Left lobe of liver (tissue), 2 donors: ENCODE measurements at places on chromosomes 6 and 20.

DNA sequence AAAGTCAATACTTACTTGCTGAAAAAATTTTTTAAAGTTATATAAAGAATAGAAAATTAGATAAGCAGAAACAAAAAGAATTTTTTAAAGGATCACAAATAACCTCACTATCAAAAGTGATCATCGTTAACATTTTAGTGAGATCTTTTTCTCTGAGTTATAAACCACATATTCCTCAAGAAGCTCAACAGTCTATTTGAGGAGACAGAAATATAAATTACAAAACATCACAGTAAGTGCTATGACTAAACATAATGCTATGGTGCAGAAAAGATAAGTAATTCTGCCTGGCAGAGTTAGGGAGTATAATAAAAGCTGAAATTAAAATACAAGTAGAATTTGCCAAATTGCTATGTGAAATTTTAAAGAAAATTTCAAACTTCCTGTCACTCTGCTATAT, 226.7 kb downstream of the LMBRD1 start:
- DNase-seq = no peak

- no peak for DNase-seq
These were observed 14.8 kb upstream of the ELOVL5 start for GRCh38 chr6:53363341-53364079.

GRCh38 chr6:28769626-28770402, 154.0 kb downstream of the TRIM27 start:
- DNase-seq = no peak

DNA sequence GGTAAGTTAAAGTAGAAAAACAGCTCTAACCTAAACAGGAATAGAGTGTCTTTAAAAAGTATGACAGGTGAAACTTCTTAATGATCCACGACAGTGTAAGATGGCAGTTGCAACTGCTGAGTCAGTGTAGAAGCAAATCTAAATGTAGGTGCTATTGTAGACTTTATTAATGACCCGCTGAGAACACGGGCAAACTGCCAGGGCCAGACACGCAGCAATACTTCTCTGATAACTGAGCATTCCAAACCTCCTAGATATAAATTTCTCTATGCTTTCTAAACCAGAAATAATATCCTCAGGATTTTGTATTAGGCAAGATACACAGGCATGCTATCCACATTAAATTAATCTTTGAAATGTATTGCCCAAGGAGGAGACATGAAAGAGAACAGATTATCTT, 1076.4 kb downstream of the HACE1 start:
- DNase-seq = no peak

GRCh38 chr20:50981714-50982048, 23.1 kb downstream of the MOCS3 start:
- DNase-seq = no peak

GRCh38 chr6:149098700-149099276, 218.7 kb upstream of the TAB2 start:
- no peak for DNase-seq

DNA sequence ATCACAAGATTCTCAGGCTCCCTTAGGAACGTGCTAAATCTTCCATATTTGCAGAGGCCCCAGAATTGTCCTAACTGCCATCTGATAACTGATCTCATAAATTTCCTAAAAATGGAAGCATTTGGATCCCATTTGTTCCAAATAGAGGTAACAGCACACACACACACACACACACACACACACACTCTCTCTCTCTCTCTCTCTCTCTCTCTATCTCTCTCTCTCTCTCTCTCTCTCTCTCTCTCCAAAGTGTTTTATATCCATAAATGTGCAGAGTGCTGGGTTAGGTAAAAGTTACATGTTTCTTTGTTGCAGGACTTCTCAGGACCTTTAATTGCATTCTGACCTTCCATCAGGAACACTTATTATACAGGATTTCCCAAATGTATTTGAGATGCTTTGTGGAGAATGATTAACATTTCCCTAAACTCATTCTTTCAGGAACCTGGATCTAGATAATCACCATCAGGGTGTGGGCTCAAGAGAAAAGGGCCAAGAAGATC, 8.5 kb upstream of the STK38 start:
- no peak for DNase-seq

DNA sequence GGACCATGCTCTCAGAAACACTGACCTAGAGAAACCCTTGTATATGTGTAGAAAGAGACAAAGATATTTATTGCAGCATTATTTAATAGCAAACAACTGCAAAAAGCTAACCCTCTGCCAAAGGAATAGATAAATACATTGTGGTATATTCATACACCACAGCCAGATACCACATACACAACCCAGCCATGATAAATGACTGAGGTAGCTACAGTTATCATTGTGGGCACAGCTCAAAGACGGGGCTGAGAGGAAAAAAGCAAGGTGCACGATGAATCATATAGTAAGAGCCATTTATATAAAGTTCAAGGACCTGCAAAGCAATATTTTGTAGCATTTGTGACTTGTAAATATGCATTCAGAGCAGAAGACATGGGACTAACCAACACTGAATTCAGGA, 30.8 kb downstream of the RSPO4 start:
- DNase-seq = no peak

GRCh38 chr6:43742285-43742684, 27.7 kb upstream of the VEGFA start:
- no peak for DNase-seq

GRCh38 chr6:331622-332521, 39.6 kb downstream of the DUSP22 start:
- DNase-seq = no peak

- DNase-seq = no peak
These were observed 62.8 kb upstream of the FOXO3 start for GRCh38 chr6:108497883-108498282.

DNA sequence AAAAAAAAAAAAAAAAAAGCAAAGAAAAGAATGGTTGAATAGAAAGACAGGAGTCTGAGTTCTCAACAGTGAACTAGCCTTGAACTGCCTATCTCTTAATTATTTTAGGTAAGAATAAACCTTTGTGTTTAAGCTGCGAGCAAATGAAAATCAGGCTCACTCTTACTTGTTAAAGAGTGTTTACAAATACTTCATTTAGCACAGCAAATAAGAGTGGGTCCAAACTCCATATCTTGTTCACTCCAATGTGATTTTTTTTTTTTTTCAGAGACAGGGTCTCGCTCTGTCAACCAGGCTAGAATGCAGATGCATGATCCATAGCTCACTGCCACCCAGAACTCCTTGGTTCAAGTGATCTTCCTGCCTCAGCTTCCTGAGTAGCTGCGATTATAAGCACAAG, 11.9 kb downstream of the MCM9 start:
- DNase-seq = no peak

- no peak for DNase-seq
These were observed 4.0 kb upstream of the CD93 start for GRCh38 chr20:23090147-23090546.
